ENCODE measurements at places on chromosomes 1 and 21. TPM values are rescaled to one million over a fixed set of nuclear protein-coding genes. Genes with fewer than 3 reads are reported as not detected.

- H3K27me3 ChIP-seq = no peaks in the 10 kb centered on the region
- no peak overlapping the region for H3K4me3 ChIP-seq
- no peak overlapping the region for H3K27ac ChIP-seq
- H3K4me1 ChIP-seq = peaks cover 12% of the 10 kb centered on the region
Observed at GRCh38 chr1:164846731-164847691, 288.0 kb downstream of the PBX1 start.

- H3K27ac ChIP-seq = no peak overlapping the region
- DNase-seq = no peak
- H3K27me3 ChIP-seq = no peaks in the 10 kb centered on the region
- no peaks in the 10 kb centered on the region for H3K36me3 ChIP-seq
Observed at GRCh38 chr1:197471248-197471985, 203.4 kb downstream of the CRB1 start.

GRCh38 chr1:26854906-26855305 is 8.0 kb upstream of the SFN start:
- no peak overlapping the region for H3K4me3 ChIP-seq
- DNase-seq = no peak
- no peaks in the 10 kb centered on the region for H3K27me3 ChIP-seq
- H3K27ac ChIP-seq = no peak overlapping the region

DNA sequence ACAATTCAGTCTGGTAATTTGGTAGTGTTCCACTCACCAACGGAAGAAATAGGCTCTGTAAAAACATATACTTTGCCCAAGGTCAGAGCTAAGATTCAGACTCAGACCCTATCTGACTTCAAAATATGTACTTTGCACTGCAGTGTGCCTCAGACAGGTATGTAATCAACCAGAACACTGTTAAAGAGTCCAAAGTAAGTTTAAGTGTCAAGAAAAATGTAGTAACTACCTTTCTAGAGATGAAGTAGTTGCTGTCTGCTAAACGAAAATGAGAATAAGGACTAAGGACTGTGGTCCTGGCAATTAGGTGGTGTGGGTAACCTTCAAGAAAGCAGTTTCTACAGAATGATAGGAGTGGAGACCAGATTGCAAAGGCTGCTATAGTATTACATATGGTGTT is 61.1 kb downstream of the RPAP2 start:
- H3K36me3 ChIP-seq = no peaks in the 10 kb centered on the region
- H3K27ac ChIP-seq = no peak overlapping the region
- no peaks in the 10 kb centered on the region for H3K27me3 ChIP-seq
- DNase-seq = no peak
- H3K4me3 ChIP-seq = no peak overlapping the region

GRCh38 chr1:6580593-6581409 is 1.0 kb downstream of the ZBTB48 start:
- no peaks in the 10 kb centered on the region for H3K27me3 ChIP-seq
- H3K27ac ChIP-seq = peak overlapping the region; percentile 93
- no peaks in the 10 kb centered on the region for H3K36me3 ChIP-seq
- no peak for DNase-seq
- peak overlapping the region; percentile 93 for H3K4me3 ChIP-seq

DNA sequence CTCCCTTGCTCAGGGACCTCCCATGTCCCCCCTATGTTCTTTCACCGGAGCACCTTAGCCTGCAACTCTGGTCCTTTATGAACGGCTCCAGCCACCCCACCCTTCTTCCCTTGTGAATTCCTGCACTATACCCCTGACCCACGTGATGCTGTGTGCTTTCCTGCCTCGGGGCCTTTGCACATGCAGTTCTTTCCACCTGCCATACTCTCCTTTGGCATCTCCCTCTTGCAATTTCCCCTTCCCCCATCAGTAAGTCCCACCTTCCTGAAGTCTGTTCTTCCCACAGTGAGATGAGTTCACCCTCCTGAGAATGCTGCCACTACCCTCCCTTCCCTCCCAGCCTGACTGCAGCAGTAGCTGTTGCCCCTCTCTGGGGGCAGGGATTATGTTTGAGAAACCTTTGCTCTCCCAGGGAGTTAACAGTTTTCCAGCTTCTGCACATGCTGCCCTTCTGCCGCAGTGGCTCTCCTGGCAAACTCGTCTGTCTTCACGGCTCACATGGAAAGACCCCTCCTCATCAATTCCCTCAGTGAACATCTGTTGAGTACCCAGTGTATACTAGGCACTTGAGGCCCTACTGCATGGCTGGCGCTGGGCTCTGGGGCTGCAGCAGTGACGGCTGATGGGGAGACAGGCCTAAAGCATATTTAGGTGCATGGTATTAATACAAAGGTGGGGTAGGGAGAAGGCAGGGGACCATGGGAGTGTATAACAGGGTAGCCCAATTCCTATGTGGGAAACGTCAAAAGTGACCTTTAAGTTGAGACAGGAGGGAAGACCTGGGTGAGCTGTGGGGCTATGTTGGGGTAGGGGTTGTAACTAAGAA is 9.7 kb downstream of the ZNF362 start:
- peaks cover 8% of the 10 kb centered on the region for H3K36me3 ChIP-seq
- H3K27ac ChIP-seq = peak overlapping the region; percentile 28
- DNase-seq = no peak
- H3K4me1 ChIP-seq = peaks cover 30% of the 10 kb centered on the region
- H3K4me3 ChIP-seq = no peak overlapping the region
- H3K27me3 ChIP-seq = no peaks in the 10 kb centered on the region

- DNase-seq = no peak
- H3K27ac ChIP-seq = no peak overlapping the region
- H3K27me3 ChIP-seq = no peaks in the 10 kb centered on the region
- H3K4me1 ChIP-seq = no peaks in the 10 kb centered on the region
Observed at GRCh38 chr1:183783767-183784637, 20.9 kb upstream of the RGL1 start.

GRCh38 chr1:108556066-108556465 is 3.8 kb upstream of the EEIG2 start:
- H3K4me1 ChIP-seq = peaks cover 2% of the 10 kb centered on the region
- no peak overlapping the region for H3K4me3 ChIP-seq
- H3K36me3 ChIP-seq = no peaks in the 10 kb centered on the region
- no peak overlapping the region for H3K27ac ChIP-seq
- no peak for DNase-seq
- no peaks in the 10 kb centered on the region for H3K27me3 ChIP-seq

DNA sequence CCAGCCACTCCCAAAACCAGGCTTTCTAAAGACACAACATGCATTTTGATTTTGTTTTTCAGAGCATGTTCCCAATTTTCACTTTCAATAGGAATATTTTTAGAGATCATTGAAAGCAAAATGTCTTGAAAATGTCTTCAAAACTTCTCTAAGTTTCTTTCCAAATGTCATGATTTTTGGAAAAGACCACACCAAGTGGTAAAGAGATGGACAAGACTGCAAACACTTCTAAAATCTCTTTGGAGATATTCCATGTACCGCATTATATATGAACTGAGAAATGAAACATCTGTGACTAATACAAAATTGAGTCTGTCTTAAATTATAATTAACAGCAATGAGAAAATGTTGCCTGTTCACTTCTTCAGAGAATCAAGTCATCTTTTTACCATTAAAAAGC is 418.0 kb upstream of the PKN2 start:
- no peak overlapping the region for H3K4me3 ChIP-seq
- no peaks in the 10 kb centered on the region for H3K36me3 ChIP-seq
- no peak overlapping the region for H3K27ac ChIP-seq
- no peaks in the 10 kb centered on the region for H3K4me1 ChIP-seq
- no peaks in the 10 kb centered on the region for H3K27me3 ChIP-seq
- no peak for DNase-seq

DNA sequence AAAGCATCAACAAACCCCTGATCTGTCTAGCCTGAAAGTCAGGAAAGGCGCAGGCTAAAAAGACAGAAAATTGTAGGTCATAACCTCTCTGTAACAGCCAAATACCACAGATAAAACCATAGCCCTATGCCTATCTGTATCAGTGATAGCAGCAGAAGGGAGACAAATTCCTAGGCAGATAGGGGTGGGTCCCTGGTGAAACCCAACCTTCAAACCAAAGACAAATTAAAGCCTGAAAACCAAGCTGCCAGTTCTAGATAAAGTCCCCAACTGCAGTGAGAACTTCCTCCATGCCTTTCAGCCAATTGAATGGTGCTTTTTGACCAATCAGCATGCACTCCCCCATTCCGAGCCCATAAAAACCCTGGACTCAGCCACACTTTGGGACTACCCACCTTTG is 115.3 kb downstream of the NTPCR start:
- no peaks in the 10 kb centered on the region for H3K27me3 ChIP-seq
- H3K36me3 ChIP-seq = no peaks in the 10 kb centered on the region
- no peaks in the 10 kb centered on the region for H3K4me1 ChIP-seq
- no peak overlapping the region for H3K27ac ChIP-seq

- no peak overlapping the region for H3K4me3 ChIP-seq
- H3K4me1 ChIP-seq = no peaks in the 10 kb centered on the region
- H3K27ac ChIP-seq = no peak overlapping the region
- no peak for DNase-seq
- no peaks in the 10 kb centered on the region for H3K36me3 ChIP-seq
Observed at GRCh38 chr1:36912365-36912865, 121.9 kb downstream of the GRIK3 start.

DNA sequence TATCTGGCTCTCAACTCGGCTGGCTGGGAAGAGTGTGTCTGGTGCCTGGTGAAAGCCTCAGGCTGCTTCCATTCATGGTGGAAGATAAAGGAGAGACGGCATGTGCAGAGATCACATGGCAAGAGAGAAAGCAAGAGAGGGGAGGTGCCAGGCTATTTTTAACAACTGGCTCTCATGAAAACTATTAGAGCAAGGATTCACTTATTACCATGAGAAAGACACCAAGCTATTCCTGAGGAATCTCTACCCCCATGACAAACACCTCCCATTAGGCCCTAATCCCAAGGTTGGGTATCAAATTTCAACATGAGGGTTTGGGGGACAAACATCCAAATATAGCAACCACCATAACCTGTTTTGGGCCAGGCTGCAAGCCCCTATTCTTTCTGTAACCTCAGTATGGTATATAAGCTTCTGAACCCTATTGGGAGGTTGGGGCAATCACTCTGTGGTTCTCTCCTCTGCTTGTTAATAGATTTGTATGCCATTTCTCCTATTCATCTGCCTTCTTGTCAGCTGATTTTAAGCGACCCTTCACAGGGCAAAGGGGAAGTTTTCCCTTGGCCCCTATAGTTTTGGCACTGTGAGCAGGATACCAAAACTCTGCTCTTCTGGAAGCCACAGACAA is 179.0 kb upstream of the TNR start:
- H3K4me1 ChIP-seq = no peaks in the 10 kb centered on the region
- DNase-seq = no peak
- H3K36me3 ChIP-seq = no peaks in the 10 kb centered on the region
- no peak overlapping the region for H3K4me3 ChIP-seq
- no peak overlapping the region for H3K27ac ChIP-seq

DNA sequence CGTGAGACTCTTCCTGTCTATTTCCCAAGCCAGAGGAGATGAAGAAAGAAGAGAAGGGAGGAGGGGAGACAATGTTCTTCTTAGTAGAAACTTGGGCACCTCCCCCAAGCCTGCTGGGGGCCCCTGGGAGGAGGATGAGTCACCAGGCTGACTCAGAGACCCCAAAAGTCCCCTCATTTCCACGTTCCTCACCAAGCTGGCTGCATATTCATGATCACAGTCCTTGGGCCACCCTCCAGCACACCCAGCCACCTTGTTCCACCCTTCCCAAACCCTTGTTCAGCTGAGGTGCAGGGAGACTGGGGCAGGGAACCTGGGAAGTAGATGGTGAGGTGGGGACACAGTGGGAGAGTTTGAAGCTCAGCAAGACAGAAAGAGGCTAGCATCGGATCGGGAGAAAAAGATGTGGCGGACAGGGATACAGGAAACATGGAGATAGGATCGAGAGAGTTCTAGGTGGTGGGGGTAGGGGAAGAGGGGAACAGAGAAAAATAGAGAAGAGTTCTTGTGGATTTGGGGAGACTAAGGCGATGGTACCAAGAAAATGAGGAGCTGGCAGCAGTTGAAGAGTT is 712 bp downstream of the RAB13 start:
- peak overlapping the region; percentile 80 for H3K27ac ChIP-seq
- H3K36me3 ChIP-seq = no peaks in the 10 kb centered on the region
- H3K4me3 ChIP-seq = peak overlapping the region; percentile 81
- H3K27me3 ChIP-seq = no peaks in the 10 kb centered on the region
- DNase-seq = no peak

DNA sequence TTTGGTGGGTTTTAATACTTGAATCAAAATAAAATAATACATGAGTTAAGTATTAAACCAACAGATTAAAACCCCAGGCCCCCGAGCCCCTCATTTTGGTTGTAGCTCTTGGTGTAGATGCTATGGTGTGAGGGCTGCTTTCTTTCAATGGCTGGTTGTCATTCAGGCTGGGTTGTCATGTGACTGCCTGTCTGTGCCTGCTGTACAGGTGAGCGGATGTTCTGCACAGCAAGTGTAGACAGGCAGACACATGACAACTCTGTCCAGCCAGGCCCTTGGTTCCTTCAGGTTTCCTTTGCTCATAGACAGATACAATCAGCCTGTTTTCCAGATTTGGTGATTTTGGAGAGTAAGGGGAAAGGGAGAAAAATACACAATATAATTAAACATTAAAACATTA is 281.9 kb upstream of the C1orf105 start:
- no peak for DNase-seq
- H3K27ac ChIP-seq = peak overlapping the region; percentile 89
- no peaks in the 10 kb centered on the region for H3K36me3 ChIP-seq
- H3K27me3 ChIP-seq = no peaks in the 10 kb centered on the region
- peak overlapping the region; percentile 84 for H3K4me3 ChIP-seq

- DNase-seq = no peak
- H3K27me3 ChIP-seq = no peaks in the 10 kb centered on the region
- H3K36me3 ChIP-seq = no peaks in the 10 kb centered on the region
- no peaks in the 10 kb centered on the region for H3K4me1 ChIP-seq
- H3K4me3 ChIP-seq = no peak overlapping the region
Observed at GRCh38 chr1:30748098-30748698, 9.4 kb downstream of the LAPTM5 start.

The XCL2 gene
- total RNA-seq = not detected

The DCST1 gene
- not detected for total RNA-seq

The CELF3 gene
- total RNA-seq = not detected

The LMX1A gene
- total RNA-seq = 0.68 TPM

The PPIAL4G gene
- not detected for total RNA-seq

The GBP7 gene
- not detected for total RNA-seq

The PLA2G2F gene
- total RNA-seq = not detected

The AIM2 gene
- total RNA-seq = 3.4 TPM

Measured in thoracic aorta (tissue), 2 donors.